ENCODE measurements at places on chromosomes 16 and 17.
A peak's percentile ranks its signal among the peaks of the same experiment; 100 is the strongest.

DNA sequence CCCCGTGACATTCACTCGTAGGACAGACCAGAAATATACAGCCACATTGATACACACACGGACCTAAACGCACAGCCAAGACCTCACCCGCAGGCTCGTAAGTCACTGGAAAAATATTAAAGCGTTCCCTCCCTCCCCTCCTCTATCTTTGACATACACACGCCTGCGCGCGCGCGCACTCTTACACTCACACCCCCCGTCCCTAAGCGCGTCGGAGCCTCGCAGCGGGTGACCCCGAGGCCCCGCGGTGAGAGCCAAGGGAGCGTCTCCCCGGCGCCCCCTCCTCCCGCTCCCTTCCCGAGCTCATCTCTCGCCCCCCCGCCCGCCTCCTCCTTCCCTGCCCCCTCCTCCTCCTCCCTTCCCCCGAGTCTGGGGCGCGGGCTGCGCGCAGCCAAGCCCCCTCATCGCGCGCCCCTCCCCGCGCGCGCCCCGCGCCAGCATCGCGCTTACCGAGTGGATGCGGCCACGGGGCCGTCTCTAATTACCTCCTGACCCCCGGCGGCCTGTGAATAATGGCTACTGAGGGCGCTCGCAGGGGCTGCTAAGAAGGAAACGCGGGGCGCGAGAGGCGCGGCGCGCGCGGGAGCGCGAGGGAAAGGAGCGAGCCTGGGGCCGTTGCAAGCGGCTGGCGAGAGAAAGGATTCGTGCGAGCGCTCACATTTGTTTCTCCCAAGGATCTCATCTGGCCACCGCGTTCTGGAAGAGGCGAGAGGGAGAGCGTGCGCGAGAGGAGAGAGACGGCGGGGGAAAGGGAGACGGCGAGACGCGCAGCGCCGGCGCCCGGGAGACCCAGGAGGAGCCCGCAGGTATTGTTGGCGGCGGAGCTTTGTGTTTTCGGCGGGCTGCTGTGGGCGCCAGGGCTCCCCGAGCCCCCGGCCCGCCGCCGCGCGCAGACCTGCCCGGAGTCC is 42.4 kb downstream of the RAI1 start:
- DNase-seq: peak; percentile 47

DNA sequence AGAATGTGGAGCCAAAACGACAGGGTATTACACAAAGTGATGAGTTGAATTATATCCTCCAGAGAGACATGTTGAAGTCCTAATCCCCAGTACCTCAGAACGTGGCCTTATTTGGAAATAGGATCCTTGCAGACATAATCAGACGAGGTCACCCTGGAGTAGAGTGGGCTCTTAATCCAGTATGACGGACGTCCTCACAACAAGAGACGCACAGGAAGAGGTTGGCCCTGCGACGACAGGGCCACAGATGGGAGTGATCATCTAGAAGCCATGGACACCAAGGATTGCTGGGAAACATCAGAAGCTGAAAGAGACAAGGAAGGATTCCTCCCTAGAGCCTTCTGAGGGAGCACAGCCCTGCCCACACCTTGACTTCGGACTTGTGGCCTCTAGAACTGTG is 142.4 kb upstream of the AXIN2 start:
- no peak for DNase-seq

GRCh38 chr16:53771655-53772497 is 67.9 kb downstream of the FTO start:
- no peak for DNase-seq

GRCh38 chr17:45893725-45894021 is 681 bp upstream of the MAPT start:
- DNase-seq: no peak

GRCh38 chr17:31256936-31257335 is 40.1 kb downstream of the OMG start:
- no peak for DNase-seq

GRCh38 chr17:49645654-49646053 is 32.2 kb downstream of the SPOP start:
- DNase-seq: no peak

GRCh38 chr17:59914274-59914854 is 21.4 kb downstream of the RPS6KB1 start:
- DNase-seq: no peak

DNA sequence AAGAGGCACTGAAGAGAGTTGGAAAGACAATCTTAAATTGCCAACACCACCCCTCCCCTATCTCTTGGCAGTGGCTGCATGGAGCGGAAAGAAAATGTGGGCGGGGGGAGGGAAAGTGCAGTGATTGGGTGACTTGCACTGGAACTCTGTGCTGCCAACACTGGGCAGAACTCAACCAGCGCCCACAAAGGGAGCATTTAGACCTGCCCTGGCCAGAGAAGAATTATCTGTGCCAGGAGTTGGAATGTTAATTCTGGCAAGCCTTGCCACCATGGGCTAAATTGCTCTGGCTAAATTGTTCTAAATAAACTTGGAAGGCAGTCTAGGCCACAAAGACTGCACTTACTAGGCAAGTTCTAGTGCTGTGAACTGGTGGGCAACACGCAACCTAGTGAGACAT is 6.5 kb upstream of the CCL13 start:
- no peak for DNase-seq

- DNase-seq: no peak
These were observed 26.8 kb downstream of the ENDOV start for GRCh38 chr17:80441598-80442322.

- no peak for DNase-seq
These were observed 126.4 kb downstream of the KCNJ2 start for GRCh38 chr17:70295731-70296130.

DNA sequence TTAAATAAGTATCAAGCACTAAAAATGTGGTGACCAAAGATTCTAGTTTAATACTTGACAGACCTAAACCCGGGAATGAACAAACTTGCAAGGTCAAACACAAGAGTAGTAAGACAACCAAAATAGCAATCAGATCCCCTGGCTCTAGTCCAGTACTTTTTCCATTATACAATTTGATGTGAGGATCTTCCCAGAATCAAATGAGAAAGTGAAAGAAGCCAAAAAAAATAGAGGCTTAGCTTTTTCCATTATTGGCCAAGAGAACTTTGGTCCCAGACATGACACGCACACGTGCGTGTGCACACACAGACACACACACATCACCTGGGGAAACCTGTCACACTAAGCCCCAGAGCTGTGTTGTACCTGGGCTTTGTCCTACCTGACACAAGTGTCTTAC is 300.6 kb upstream of the CDH5 start:
- no peak for DNase-seq

DNA sequence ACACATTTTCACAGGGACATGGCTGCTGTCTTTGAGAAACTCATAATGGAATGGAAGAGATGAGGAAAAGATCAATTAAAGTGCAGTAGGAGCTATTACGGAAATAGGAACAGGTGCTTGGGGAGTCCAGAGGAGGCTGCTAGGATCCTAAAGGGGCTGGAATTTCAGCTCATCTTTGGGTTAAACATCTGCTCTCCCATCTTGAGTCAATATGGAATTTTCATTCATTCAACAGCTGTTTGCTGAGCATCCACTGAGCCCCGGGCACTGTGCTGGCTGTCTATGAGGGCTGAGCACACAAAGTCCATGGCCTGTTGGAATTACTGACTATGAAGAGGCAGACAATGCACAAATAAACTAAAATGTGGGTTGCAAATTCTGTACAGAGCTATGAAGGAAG is 47.9 kb downstream of the ASIC2 start:
- DNase-seq: no peak

DNA sequence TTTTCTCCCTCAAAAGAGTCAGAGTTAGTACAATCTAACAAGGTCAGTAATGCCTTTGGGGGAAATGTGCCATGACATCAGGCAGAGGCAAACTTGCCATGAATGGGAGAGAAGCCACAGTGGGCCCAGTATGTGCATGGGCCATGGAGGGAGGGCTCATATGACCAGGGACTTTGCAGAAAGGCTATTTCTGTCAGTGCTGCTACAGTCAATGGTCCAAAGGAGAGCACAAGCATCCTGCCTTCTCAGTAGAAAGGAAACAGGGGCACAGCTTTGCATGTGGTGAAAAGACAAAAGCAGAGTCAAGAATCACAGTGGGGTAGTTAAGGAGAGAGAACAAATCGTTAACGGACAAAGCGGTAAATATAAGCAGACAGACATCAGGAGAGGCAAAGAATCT is 11.2 kb upstream of the CORO6 start:
- DNase-seq: no peak

GRCh38 chr17:30321314-30321713 is 12.5 kb downstream of the TMIGD1 start:
- DNase-seq: no peak

DNA sequence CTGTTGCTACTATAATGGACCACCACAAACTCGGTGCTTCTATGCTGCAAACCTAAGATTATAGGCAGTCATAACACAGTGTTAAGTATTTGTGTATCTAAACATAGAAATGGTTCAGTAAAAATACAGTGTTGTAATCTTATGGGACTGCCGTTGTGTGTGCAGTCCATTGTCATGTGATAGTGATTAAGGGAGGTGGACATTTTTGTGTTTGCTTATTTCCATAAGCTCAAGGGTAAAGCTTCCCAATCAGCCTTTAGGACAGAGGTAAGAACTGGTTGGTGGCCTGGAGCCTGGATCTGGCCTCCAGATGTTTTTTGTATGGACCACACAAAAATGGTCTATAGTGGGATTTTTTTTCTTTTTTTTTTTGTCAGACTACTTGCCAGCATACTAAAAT is 29.9 kb downstream of the WWOX start:
- no peak for DNase-seq

DNA sequence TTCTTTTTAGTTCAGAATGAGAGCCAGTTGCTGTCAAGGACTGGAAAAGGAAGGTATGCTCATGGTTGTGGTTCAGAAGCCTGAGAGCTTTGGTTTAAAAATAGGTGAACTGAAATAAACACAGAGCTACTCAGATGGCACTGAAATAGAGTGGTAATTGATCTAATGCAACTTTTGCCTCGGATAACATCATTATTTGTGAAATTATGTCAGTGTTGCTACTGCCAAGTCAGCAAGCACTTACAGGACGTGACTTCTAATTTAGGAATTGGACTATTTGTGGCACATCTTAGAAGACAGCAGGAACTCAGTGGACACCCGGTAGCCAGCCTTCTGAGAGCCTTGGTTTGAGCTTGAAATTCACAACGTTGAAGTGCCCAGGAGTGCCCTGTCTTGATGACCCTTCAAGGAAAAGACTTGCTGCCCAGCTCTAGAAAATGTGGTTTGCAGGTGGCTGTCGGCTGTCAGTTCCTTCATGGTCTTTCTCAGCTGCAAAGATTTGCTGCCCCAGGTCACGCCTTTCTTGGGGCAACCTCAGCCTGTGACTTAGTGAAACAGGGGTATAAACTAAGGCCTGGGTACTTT is 42.0 kb upstream of the XYLT1 start:
- no peak for DNase-seq

DNA sequence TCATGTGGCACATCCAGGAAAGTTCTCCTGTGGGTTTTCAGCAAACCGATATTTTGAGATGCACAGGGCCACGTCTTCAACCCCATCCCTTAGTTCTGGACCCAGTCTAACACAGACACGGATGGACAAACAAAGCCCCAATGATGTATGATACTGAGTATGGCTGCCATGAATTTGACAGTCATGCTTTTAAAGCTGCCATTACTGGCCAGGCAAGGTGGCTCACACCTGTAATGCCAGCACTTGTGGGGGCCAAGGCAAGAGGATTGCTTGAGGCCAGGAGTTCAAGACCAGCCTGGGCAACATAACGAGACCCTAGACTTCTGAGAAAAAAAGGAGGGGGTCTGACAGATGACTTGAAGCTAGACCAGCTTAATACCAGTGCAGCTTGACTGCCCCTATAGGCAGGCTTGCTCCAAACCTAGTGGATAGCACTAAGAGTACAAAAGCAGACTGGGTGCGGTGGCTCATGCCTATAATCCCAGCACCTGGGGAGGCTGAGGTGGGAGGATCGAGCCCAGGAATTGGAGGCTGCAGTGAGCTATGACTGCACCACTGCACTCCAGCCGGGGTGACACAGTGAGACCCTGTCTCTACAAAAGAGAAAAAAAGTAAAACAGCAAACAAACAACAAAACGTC is 10.8 kb upstream of the ZNF629 start:
- no peak for DNase-seq

- no peak for DNase-seq
These were observed 145.2 kb downstream of the XYLT1 start for GRCh38 chr16:17325476-17326143.

GRCh38 chr17:879546-880442 is 97.6 kb downstream of the MRM3 start:
- DNase-seq: peak; percentile 76

DNA sequence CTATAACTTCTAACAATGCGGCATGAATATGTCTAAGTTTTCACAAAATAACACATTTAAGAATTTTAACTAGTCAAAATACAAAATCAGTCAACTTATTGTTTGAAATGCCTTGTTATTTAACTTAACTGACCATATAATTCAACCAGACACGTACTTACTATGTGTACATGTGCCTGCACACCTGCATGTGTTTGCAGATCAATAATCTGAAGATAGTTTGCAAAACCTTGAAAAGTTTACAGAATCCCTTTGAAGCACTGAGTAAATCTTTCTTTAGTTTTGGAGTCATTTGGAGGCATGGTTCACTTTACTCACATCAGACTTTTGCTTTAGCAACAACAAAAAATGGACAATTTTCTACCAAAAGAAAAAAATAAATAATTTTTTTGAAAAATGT is 363.8 kb downstream of the PMP22 start:
- no peak for DNase-seq

- DNase-seq: no peak
These were observed 481 bp upstream of the BRD7 start for GRCh38 chr16:50369133-50369804.

DNA sequence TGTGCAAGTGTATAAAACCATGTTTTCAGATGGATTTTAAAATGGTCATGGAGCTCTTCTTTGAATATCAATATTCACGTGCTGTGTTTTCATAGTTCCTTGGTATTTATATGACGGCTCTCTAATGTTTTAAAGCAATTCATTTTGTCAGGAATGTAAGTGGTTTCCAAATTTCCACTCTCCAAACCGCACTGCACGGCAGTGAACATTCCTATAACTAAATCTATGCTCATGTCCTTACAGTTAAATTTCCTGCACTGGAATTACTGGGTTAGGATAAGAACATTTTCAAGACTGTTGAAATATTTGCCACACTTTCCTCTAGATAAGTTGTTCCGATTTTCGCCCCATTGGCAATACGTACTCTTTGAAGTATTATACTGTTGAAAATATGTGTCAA is 398.9 kb downstream of the PMP22 start:
- no peak for DNase-seq

GRCh38 chr17:16352303-16352666 is 984 bp downstream of the CENPV start:
- DNase-seq: peak; percentile 61
